ENCODE measurements at places on chromosomes 4 and X.

GRCh38 chrX:37594755-37595382 is 23.4 kb downstream of the LANCL3 start:
- DNase-seq = no peak

DNA sequence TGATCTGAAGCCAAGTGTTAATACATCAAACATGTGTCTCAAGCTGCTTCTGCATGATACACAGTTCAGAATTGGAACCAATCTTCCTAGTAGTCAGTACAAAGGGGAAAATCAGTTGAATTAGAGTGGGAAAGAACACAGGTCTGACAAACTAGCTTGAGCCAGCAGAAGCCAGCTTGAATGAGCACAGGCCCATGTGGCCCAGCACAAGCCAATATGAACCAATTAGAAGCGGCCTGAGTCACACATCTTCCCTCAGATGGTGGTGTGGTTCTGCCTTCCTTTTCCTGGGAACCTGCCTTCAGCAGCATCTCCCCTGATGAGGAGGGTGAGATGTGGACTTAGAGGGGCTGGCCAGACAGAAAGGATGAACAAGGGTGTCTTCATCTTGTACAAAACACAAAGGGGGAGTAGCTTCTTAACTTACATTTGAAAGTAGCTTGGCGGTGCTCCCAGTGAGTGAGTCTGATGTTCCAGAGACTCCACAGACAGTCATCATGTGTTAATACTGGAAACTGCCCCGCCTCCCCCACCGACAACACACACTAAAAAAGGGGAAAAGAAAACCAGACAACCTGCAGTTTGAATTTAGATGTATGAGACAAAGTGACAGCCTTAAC is 72.0 kb downstream of the FRMPD4 start:
- DNase-seq = peak; percentile 27

DNA sequence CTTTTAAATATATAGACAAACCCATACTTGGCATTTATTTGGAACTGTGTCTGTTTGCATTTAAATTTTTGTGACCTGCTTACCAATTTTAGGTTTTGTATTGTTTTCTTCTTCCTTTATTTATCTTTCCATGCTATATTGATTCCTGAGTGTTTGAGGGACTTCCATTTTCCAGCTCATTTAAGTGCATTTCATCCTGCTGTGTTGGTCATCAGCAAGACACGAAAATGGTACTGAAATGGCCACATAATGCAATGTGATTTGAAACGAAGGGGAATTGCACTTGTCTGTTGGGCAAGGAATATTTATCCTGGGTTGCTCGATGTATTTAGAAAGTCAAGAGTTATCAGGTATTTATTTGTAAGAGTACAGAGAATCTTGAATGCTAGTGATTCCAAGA is 524.3 kb upstream of the MAGEB2 start:
- no peak for DNase-seq

DNA sequence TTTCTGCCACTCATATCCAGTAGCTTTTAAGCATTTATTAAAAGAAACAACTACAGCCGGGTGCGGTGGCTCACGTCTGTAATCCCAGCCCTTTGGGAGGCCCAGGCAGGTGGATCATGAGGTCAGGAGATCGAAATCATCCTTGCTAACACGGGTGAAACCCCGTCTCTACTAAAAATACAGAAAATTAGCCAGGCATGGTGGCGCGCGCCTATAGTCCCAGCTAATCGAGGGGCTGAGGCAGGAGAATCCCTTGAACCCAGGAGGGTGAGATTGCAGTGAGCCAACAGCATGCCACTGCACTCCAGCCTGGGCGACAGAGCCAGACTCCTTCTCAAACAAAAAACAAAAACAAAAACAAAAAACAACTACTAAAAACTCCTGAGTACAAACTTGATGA is 119.8 kb downstream of the EPHA5 start:
- no peak for DNase-seq

DNA sequence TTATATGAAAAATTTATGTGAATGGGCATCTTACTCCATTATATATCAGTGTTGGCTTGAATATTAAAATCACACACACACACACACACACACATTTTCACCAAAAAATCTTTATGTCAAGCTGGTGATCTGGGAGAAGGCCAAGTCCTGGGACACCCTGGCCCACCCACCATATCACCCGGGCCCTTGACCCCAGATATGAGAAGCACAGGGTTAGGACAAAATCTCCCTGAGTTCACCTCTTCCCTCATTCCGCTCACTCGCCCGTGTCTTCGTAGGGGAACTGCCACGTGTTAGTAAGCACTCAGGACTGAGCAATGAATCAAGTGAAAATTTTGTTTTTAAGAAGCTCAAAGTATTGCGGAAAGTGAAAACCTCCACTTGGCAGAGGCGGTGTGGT is 103.8 kb upstream of the PSAPL1 start:
- DNase-seq = no peak

GRCh38 chr4:186666750-186667149 is 56.9 kb downstream of the FAT1 start:
- DNase-seq = no peak

- no peak for DNase-seq
These were observed 503.2 kb downstream of the PACRGL start for GRCh38 chr4:21203416-21203815.

- DNase-seq = no peak
These were observed 15.2 kb downstream of the ADRA2C start for GRCh38 chr4:3781193-3781886.

DNA sequence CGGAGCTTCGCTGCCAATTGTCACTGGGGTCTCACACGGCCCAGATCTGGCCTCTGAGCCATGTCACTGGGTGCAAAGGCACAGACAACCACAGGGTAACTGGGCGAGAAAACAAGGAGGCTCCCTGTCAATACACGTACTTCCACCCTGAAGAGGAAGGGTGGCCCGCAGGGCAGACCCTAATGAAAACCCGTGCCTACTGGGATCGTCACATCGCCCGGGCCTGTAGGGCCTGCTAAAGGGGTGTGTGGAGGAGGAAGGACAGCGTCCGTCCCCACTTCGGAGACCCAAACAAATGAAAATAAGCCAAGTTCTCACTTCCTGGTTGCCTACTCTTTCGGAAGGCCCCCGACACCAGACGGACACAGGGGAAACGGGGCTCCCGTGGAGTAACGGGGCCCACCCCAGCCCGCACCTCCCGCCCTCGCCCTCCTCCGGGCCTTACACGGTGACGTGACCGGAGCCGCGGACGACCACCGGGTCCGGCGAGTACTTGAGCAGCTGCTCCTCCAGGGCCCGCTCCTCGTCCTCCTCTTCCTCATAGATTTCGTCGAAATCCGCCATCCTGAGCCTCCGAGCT is 578 bp downstream of the CHIC2 start:
- DNase-seq = no peak

GRCh38 chr4:166078955-166079354 is 205.9 kb downstream of the TLL1 start:
- DNase-seq = no peak

GRCh38 chrX:123835661-123836371 is 24.0 kb upstream of the XIAP start:
- DNase-seq = no peak

DNA sequence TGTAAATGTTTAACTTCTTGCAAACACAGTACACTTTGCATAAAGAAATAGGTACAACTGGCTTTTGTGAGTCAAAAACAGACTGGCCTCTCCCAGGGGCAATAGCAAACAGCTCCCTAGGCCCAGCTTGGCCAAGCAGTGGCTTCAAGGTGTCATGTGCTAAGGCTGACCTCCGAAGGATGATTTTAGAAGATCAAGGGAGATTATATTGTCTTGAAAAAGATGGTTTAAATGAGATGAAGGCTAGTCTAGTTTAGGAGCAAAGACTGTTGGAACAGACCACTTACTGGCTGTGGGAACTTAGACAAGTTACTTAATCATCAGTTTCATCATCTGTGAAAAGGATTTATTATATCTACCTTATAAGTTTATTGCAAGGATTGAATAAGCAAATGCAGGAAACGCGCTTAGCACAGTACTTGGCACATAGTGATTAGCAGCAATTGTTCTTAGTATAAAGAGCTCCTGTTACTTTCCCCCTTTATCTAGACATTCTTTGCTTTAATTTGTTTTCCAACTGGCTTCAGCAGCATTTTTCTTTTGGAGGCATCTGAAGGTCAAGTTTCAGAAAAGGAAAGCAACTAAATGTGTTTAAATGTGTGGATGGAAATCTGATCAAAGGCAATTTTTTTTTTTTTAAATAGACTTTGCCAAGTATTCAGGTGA is 17.2 kb downstream of the ANXA3 start:
- DNase-seq = no peak
